ENCODE measurements at places on chromosomes 13 and 19.
A peak's percentile ranks its signal among the peaks of the same experiment; 100 is the strongest.

DNA sequence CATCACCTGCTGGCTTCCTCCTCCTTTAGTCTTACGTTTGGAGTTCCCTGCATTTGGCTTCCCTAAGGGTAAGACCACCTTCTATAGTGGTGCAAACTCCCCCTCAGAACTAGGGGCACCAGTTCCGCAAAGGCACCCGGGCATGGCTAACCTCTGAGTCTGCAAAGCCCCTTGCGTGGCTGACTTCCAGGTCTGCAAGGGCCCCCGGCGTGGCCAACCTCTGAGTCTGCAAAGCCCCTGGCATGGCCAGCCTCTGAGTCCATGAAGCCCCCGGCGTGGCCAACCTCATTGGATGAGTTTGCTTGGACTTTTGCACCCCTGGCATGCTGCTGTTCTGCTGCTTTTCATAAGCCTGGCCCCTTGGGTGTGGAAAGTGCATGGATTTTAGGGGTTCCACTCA, 5.1 kb downstream of the MCF2L start:
- no peak for DNase-seq

DNA sequence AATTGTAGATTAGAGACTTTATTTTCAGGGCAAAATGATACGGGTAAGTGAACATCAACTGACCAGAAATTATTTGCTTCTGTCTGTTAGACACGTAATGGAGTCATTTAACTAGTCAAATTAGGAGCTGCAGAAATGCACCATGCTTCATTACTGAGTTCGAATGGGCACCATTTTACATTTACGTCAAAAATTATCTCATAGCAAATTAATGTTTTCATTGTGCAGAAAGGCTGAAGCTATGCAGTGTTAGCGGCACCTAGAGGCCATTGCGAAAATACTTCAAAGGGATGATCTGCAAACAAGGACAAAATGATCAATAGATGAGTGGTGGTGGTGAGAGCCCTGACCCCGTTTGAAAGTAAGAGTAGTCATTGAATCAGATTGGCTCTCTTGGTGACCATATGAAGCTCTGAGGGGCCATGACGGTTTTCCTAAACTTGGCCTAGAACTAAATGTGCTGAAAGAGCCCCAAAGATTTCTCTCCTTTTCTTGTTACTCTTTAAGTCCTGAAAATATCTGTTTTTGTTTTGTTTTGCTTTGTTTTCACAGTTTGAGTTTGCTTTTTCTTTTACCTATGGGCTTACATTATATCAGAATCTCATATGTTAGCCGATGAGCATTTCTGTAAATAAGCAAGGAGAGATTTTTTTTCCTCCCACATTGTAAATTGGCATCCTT, 277.9 kb downstream of the ZNF536 start:
- DNase-seq: peak; percentile 91

- DNase-seq: peak; percentile 49
These were observed at the start of gene KLF2 for GRCh38 chr19:16324384-16325160. Gene KLF2 (plus strand): TSS chr19:16324826. CDS start chr19:16324924, 98 bp downstream.

DNA sequence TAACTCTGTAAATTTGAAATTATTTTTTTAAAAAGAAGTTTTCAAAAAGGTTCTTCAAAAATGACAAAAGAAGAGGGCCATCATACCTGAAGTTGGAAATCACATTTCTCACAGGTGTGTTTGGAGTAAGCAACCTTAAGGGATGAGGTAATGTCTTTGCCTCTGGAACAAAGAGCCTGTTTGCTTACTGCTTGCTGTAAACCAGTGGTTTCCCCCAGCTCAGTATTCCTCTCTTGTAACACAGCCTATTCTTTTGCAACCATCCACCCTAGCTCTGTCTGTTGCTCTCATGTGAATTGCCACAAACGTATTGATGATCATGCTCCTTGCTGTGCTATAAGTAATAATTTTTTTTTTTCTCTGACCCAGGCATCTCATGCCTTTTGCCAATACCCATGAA, 38.1 kb downstream of the UCHL3 start:
- DNase-seq: no peak

- DNase-seq: no peak
These were observed 172.5 kb downstream of the POU4F1 start for GRCh38 chr13:78430811-78431210.

GRCh38 chr19:3544742-3545668, 6.0 kb downstream of the TEKTIP1 start:
- peak; percentile 15 for DNase-seq
